ENCODE measurements at places on chromosomes 11 and 22. TPM values are rescaled to one million over a fixed set of nuclear protein-coding genes. Genes with fewer than 3 reads are reported as not detected.

OR52N4 gene
- total RNA-seq = not detected

PTPRCAP gene
- total RNA-seq = 0.49 TPM

CCDC89 gene
- total RNA-seq = 0.32 TPM

IL17REL gene
- total RNA-seq = not detected

GALNT18 gene
- 137 TPM for total RNA-seq

FAM180B gene
- total RNA-seq = not detected

KREMEN1 gene
- 0.16 TPM for total RNA-seq

C22orf31 gene
- not detected for total RNA-seq

C11orf97 gene
- not detected for total RNA-seq

APLNR gene
- total RNA-seq = 11.5 TPM

OR52E2 gene
- not detected for total RNA-seq

MUC5B gene
- total RNA-seq = not detected

SLC25A45 gene
- 0.81 TPM for total RNA-seq

SLC22A25 gene
- total RNA-seq = not detected

PANX3 gene
- not detected for total RNA-seq

OR52E8 gene
- total RNA-seq = not detected

NCAM1 gene
- total RNA-seq = 0.65 TPM

LGR4 gene
- total RNA-seq = 6.0 TPM

THYN1 gene
- total RNA-seq = 49.2 TPM
